AG04449 (cell line): ENCODE measurements at places on chromosomes 16 and 17.

DNA sequence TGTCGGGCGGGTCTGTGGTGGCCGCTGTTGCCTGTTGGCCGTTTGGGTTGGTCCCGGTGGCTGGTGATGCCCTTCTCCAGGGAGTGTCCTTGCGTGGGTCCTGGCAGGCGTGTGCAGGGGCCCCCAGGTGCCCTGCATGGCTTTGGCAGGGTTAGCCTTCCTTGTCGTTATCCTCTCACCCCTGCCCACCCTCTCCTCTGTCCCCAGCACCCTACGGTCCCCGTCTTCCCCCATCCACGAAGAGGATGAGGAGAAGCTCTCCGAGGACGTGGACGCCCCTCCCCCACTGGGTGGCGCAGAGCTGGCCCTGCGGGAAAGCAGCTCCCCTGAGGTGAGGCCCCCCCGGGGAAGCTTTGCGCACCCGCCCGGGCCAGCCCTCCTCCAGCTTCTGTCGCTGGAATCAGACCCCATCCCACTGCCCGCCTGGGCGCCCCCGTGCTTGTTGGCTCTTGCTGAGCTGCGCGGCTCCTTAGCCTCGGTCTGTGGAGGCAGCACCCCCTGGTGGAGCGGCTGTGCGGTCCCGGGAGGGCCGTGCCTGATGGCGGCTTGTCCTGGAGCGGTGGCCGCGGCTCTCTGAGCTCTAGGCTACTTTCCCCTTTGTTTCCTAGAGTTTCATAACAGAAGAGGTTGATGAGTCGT, 10.6 kb upstream of the NUDT16L1 start:
- DNase-seq = no peak

- no peak for DNase-seq
Measured at GRCh38 chr17:16976725-16977550, 5.0 kb upstream of the TNFRSF13B start.

DNA sequence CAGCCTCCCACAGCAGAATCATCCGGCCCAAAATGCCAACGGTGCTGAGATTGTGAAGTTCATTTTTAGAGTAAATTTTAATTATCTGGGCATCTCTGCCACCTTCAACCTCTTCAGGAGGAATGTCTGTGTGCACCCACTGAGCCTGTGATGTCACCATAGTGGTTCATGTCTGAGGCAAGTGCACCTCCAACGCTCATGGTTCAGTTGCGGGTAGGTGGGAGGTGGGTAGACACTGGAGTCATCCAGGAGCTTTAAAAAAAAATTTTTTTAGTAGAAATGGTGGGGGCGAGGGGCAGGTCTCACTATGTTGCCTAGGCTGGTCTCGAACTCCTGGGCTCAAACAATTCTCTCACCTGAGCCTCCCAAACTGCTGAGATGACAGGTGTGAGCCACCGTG, 1.9 kb downstream of the FLYWCH1 start:
- DNase-seq = no peak

- no peak for DNase-seq
Measured at GRCh38 chr16:66451548-66451947, 24.5 kb downstream of the BEAN1 start.

DNA sequence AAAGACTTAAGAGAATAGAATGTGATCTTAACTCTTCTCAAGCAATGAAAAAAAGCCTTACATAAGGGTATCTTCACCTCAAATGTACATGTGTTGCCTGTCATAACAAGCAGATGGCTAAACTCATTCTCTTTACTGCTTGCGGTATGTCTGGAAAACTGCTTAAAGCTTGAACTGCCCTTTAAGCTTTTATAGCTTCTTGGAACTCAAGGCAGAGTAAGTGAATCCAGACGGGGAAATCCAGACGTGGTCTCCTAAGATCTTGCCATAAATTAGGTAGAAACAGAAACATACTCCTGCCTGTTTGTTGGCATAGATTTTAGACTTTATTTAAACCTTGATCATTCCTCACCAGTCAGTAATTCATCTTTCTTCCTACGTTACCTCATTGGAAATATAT, 19.6 kb downstream of the CLUAP1 start:
- peak; percentile 92 for DNase-seq

GRCh38 chr17:22600644-22601298, 908.4 kb downstream of the KCNJ18 start:
- no peak for DNase-seq

- DNase-seq = no peak
Measured at GRCh38 chr17:12953156-12953555, 64.7 kb downstream of the ELAC2 start.

GRCh38 chr17:42554250-42555121, 1.8 kb downstream of the HSD17B1 start:
- no peak for DNase-seq

- no peak for DNase-seq
Measured at GRCh38 chr17:53134548-53134947, 688.2 kb upstream of the KIF2B start.

DNA sequence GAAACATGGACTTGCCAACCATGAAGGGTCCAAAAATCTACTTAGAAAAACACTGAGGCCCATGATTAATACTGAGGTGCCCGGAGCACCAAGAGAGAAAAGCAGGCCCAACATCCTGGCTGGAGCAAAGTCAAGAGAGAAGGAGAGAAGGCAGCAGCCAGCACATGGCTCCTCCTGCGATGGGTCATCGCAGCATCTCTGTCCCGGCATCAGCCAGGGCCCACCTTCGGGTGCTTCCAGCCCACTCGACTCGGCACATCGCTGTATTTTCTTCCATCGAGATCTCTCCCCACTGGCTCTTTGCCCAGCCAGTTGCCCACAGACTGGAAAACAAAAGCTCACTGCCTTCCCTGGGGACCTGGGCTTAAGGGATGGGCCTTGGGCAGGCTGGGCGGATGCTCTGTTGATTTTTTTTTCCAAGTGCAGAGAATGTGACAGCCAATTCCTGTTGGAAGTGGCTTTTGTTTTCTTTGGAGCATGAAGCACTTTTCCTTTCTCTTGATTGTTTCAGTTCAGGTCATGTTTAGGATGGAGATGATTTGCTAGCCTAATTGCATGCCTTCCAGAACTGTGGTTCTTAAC, 58.1 kb downstream of the CYB5B start:
- no peak for DNase-seq

DNA sequence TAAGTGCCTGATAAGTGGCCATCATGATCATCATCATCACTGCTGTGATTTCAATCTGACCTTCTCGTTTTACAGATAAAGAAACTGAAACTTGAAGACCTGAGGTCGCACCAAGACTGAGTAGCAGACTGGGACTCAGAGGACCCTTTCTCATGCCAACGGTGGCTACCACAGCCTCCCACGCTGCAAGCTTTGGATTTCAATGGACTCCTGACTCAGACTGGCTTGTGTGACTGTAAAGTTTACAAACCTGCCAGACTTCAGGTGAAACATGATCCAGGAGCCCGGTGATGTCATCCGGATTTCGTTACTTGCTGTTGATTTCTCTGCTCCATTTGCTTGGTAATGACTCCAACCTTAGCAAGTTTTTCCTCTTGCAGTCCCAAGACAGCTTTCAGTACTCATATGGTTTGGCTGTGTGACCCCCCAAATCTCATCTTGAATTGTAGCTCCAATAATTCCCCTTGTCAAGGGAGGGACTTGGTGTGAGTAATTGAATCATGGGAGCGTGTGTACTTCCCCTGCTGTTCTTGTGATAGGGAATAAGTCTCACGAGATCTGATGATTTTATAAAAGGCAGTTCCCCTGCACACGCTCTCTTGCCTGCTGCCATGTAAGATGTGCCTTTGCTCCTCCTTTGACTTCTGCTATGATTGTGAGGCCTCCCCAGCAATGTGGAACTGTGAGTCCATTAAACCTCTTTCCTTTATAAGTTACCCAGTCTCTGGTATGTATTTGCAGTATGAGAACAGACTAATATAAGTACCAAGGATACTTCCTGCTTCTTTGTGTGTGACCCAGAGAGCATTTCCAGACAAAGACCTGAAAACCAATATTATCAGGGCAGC, 26.7 kb upstream of the IRX6 start:
- DNase-seq = no peak

GRCh38 chr17:74744349-74744713, 4.1 kb upstream of the NHERF1 start:
- DNase-seq = no peak

- no peak for DNase-seq
Measured at GRCh38 chr17:18953231-18953728, 1.3 kb downstream of the SLC5A10 start.

- DNase-seq = no peak
Measured at GRCh38 chr17:72068643-72069042, 52.2 kb upstream of the SOX9 start.

GRCh38 chr17:82314012-82314726, 3.2 kb downstream of the CD7 start:
- no peak for DNase-seq

GRCh38 chr17:13922885-13923284, 146.4 kb upstream of the COX10 start:
- no peak for DNase-seq

- no peak for DNase-seq
Measured at GRCh38 chr17:6856051-6856450, 24.5 kb upstream of the TEKT1 start.

GRCh38 chr17:67377488-67378453, 690 bp downstream of the PITPNC1 start:
- no peak for DNase-seq

DNA sequence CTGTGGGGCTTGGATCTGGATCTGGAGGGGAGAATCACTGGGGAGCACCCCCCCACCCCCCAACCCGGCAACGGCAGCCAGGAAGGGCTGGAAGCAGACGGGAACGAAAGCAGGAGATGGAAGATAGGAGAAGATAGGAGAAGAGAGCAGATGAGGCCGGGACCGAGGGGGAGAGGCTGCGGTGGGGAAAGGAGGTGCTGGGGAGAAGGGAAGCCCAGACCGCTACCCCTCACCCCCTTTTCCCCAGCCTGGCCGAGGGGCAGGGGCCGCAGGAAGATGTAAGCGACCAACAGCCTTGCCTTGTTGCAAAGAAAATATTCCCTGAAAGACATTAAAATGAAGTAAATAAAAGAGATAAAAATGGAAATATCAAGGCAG, 26.8 kb upstream of the CBFA2T3 start:
- DNase-seq = no peak

DNA sequence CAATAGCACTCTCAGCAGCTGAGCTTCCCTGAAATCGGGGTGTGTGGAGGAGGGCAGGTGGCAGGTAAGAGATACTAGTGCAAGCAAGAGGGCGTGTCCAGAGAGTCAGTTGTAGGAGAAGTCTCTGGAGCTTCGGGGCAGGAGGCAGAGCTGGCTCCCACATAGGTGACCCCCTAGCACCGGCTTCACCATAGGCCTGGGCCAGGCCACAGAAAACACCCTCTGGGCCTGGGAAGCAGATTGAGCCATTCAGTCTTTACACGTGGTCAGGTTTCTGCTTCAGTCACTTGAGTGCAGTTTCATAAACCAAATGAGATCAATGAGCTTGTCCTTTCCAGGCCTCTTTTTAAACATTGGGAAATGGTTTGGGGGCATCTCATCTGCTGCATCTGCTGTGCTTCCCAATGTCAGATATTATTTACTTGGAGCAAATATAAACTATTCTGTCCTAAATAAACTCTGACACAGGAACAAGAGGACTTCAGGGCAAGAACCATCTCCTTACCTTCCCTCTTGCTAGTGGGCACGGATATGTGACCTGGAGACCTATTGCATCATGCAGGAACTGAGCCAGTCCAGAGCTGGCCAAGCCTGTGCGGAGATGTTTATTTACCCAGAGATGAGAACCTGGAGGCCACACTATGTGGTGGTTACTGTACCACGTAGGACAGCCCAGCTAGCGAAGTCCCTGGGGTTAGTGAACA, 16.1 kb downstream of the CCR7 start:
- DNase-seq = peak; percentile 77

- no peak for DNase-seq
Measured at GRCh38 chr17:6374761-6375312, 60.1 kb downstream of the AIPL1 start.

DNA sequence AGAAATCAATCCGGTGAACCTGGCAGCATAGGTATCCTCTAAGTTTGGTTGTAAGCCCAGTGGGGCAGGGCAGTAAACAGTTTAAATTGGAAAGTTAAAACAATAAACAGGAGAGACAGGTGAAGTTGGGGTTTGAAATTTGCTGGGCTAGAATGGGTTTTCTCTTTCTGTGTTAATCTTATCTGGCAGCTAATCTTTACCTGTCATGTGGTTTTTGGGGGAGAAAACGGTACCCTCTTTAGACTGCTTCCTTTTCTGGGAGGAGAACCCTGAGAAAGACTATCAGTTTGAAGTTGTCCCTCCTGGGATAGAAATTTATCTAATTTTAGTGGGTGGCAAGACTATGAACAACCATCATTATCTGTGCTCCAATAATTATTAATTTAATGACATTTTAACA, 24.0 kb downstream of the CDH13 start:
- DNase-seq = no peak

- DNase-seq = no peak
Measured at GRCh38 chr17:67435122-67435521, 58.0 kb downstream of the PITPNC1 start.

GRCh38 chr17:15290605-15291004, 25.5 kb upstream of the PMP22 start:
- no peak for DNase-seq

DNA sequence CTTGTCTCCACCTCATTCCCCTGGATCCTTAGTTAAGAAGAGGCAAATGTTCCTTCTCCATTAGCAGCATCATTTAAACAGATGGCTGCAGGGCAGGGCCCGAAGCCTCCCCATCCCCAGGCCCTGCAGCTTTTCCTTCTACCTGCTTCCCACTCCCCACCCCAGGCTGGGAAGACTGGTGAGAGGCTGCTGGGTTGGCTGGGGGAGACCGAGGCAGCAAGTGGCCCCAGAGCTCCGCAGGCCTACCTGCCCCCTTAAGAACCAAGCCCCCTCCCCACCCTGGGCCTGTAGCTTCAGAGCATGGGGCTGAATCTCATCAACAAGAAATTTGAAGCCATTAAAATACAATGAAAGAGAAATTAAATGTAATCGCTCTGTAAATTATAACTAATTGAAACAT, 22.1 kb upstream of the RPL38 start:
- no peak for DNase-seq

DNA sequence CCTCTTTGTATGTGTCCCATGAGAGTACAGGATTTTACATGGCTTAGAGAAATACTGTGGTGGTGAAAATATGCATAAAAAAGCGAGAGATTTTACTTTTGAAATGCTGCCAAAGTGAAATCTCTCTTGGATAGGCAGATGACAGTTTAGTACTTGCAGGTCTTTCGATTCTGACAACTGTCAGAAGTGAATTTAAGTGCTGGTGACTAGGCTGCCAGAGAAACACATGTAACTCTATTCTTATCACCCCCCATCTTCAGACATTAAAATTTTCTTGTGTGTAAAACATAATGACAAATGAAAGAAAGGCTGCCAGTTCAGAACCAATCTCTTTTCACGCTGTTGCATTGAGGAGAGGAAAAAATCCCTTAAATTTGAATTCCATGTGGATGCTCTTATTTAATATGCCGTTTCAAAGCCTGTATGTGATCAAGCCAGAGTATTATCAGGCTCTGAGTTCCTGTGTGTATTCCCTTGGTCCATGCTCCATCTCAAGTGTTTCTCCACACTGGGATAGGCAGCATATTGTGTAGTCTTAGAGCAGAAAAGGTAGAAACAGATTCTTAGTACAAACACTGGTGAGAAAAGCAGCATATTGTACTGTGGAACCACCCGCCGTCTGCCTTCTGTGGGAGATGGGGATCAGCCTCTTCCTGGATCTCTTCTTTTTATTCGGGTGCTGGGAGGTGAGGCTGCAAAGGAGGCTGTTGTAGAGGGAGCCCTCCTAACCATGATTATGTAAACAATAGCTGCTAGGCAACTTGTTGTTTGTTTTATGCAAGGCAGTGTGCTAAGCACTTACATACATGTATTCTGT, 291.3 kb downstream of the WWOX start:
- DNase-seq = no peak

- no peak for DNase-seq
Measured at GRCh38 chr16:64638766-64639165, 483.1 kb downstream of the CDH11 start.

- no peak for DNase-seq
Measured at GRCh38 chr17:82103553-82104451, 5.8 kb upstream of the FASN start.
